Stimulated activated naive CD8-positive, alpha-beta T cell treated with anti-CD3 and anti-CD28 coated beads, Interleukin-15, amount 100 ng/mL, for 72 hours (primary cell): ENCODE measurements at places on chromosomes 1 and 21.

DNA sequence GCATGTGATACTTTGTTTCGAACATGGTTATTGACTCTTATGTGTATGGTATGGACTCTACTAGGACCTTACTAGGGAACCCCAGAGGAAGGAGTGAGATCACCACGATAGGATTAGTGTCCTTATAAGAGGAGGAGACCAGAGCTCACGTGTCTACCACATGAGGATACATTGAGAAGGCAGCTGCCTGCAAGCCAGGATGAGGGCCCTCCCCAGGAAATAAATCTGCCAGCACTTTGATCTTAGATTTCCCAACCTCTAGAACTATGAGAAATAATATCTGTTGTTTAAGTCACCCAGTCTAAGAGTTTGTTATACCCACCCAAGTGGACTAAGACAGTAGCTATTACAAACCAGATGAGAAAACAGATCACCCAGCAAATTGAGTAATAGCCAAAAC is 559.3 kb upstream of the USP24 start:
- DNase-seq = no peak

DNA sequence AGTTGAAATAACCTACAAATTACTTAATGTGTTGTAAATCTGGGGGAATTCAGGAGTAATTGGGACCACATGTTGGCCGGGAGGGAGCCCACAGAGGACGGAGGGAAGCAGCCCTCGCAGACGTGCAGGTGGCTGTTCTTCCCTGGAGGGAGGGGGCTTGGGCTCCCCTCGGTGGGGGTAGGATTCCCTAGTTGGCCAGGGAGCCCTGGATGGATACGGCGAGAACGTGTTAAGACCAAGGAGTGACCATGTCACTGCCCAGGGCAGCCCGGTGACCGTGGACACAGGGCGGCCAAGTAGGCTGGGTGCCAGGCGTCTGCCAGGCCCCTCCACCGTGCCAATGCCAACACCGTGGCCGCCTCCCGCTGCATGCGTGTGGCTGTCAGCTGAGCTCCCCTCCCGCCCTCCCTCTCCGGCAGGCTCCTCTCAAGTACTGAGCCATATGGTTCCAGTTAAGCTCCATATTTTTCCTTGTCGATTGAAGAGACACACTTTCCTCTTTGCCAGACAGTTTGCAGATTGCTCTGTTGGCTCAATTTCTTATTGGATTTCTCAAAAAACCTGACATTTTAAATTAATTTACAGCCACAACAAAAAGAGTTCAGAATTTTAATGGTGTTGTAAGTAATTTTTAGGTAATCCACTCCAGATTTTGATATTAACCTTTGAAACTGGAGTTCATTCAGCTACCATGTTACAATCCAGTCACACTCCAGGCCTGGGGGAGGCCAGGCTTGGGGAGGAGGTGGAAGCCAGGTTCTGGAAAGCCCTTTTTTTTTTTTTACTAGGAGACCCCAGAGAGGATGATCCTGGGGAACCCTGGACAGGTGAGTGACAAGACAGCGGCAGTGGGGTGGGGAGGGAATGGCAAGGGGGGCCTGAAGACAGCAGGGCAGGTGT is 71.2 kb downstream of the CASZ1 start:
- DNase-seq = no peak

- DNase-seq = no peak
Measured at GRCh38 chr1:30371888-30372791, 351.2 kb downstream of the MATN1 start.

DNA sequence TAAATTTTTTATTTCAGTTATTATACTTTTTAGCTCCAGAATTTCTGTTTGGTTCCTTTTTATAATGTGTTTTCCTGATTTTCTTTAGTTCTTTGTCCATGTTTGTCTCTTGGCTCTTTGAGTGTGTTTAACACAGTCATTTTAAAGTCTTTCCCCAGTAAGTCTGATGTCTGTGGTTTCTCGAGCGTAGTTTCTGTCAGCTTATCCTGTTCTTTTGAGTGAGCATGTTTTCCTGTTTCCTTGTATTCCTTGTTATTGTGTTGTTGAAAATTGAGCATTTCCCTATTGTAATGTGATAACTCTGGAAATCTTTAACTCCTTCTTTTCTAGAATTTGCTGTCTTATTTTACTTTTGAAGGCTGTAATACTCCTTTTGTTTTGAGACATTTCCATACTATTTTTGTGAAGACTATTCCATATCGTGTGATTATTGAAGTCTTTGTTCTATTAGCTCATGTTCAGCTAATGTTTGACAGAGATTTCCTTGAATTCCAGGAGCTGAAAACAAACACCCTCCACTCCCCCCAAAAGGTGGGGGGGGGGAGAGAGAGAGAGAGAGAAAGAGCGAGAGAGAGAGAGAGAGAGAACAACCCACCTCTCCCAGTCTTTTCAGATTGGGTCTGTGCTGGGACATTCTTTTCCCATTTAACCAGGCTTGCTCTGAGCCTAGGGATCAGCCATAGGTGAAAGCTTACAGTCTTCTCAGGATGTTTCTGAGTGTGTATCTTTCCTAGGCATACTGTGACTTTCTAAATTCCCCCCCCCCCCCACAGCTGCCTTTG is 38.3 kb downstream of the SDCCAG8 start:
- no peak for DNase-seq

- no peak for DNase-seq
Measured at GRCh38 chr1:222877854-222878253, 63.0 kb downstream of the DISP1 start.

GRCh38 chr1:181490276-181490675 is 7.0 kb downstream of the CACNA1E start:
- DNase-seq = no peak

- no peak for DNase-seq
Measured at GRCh38 chr1:24289937-24290595, 29.1 kb upstream of the GRHL3 start.

DNA sequence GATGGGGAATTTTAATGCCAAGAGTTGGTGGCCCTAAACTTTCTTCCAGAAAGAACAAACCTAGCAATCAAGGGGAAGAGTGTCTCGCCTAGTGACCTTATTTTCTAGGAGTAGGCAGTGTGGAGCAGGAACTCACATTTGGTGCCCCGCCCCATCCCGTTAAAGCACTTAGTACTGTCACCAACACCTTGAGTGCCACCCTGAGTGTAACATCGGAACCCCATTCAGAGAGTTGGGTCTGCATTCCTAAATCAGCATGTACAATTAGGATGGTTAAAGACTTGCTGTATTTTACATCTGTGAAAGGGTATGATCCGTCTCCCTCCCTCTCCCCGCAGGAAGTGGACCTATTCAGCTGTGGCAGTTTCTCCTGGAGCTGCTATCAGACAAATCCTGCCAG is 15.5 kb downstream of the ETS2 start:
- DNase-seq = no peak

DNA sequence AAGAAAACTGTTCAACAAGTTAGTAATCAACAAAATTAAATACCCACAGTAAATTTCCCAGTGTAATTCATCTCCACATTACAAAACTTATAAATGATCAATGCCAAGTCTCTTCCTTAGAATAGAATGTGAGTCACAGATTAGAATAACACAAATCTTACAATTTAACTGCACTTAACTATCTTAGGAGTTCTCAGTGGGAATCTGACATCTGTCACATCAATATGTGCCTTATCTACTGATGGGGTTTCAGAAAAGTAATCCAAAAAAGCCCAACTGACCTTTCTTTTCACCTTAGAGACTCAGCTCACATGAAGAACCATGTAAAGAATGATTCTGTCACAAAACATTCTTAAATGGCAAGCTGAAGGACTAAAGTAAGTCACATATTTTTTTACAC is 141.4 kb downstream of the RERE start:
- DNase-seq = no peak

DNA sequence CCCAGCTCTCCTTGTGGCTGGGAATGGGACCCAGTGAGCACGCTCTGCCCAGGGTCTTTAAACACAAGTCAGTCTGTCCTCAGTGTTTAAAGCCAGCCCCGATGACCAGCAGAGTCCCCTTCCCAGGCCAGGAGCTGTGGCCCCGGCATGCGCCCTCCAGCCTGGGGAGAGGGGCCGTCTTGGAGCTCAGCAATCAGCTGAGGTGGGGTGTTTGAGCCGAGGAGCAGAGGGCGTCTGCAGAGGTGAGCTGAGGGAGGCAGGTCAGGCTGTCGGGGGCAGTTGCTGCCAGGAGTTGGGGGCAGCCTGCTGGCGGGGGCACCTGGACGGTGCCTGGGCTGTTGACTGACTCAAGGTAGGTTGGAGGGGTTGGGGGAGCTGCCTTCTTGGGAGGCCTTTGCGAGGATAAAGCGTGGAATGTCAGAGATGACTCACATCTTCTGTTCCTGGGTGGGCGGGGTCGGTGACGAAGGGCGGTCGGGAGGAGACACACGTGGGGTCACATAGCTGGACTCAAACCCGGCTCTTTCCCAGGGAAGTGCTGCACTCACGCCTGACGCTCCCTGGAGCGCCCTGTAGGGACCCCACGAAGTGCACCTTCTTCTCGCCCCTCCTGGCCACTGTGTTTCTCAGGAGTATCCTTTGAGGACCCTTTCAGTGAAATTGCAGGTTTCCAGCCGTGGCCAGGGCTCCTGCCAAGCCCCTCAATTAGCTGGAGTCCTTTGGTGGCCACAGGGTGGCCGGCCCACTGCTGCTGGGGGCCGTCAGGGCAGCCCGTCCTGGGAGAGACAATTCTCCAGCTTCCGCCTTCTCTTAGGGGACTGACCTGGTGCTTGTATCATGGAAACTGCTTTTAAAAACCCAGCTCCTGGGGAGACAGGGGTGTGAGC is 86.2 kb downstream of the SIK1 start:
- no peak for DNase-seq

- no peak for DNase-seq
Measured at GRCh38 chr21:20443558-20444155, 554.6 kb upstream of the NCAM2 start.

DNA sequence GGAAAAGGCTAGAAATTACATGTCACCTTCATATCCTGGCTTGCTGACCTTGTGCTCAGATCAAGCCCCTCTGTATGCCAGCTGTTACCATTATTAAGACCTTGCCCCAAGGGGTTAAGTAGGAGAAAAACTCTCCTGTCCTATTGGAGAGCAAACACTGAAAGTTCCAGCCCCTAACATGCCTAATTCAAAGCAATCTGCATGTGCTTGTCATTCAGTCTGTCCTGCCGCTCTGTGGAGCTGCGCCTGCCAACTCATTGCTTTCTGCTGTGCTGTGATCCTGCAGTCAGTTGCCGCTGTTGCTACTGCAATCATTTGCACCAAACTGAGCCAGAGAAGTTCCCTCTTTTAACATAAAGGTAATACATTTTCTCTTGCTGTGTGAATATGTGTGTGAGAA is 113.4 kb downstream of the DISP1 start:
- DNase-seq = no peak

GRCh38 chr1:156167536-156167935 is 14.2 kb downstream of the SEMA4A start:
- no peak for DNase-seq

DNA sequence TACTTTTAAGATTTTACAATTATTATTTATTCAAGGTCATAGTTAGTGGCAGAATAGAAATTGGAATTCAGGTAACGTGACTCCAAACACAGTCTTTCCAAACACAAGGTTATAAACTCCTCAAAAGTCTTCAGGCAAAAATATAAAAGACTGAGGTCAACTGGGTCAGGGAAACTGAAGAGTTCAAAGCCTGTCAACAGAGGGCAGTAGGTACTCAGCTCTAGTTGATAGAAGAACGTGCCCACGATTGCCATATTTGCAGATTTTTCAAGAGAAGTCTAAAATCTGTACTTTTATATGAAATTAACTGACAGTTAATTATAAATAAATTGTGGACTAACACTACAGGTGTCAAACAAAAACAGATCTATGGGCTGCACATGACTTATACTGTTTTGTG is 135.0 kb downstream of the LHX4 start:
- no peak for DNase-seq

GRCh38 chr21:14550135-14550534 is 4.0 kb upstream of the SAMSN1 start:
- no peak for DNase-seq

DNA sequence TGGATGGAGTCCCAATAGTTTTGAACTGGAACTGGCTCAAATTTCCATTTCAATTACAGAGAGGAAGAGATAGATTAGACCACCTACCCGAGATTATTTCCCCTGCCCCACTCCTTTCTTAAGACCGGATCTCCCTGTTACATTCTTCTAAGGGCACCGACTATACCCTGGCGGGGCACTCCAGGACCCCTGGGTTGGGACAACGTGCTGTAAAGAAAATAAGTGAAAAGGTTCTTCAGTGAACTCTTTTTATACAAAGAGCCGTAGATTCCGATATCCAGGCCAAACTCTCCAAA is 6.7 kb downstream of the NR5A2 start:
- DNase-seq = no peak
